Heart right ventricle (tissue), 16 donors: ENCODE measurements at places on chromosomes 3 and 15. TPM values are rescaled to one million over a fixed set of nuclear protein-coding genes. Genes with fewer than 3 reads are reported as not detected.

GRCh38 chr15:38073178-38073946, 138.9 kb downstream of the TMCO5A start:
- peak; percentile 55 for DNase-seq

- DNase-seq = no peak
Observed at GRCh38 chr3:9944271-9944670, 7.9 kb downstream of the PRRT3 start.

- peak; percentile 40 for DNase-seq
Observed at GRCh38 chr3:194139071-194139813, 3.3 kb downstream of the HES1 start.

GRCh38 chr15:66369773-66370651, 13.5 kb upstream of the TIPIN start:
- no peak for DNase-seq

GRCh38 chr3:56747150-56747549, 54.6 kb downstream of the ARHGEF3 start:
- DNase-seq = no peak

DNA sequence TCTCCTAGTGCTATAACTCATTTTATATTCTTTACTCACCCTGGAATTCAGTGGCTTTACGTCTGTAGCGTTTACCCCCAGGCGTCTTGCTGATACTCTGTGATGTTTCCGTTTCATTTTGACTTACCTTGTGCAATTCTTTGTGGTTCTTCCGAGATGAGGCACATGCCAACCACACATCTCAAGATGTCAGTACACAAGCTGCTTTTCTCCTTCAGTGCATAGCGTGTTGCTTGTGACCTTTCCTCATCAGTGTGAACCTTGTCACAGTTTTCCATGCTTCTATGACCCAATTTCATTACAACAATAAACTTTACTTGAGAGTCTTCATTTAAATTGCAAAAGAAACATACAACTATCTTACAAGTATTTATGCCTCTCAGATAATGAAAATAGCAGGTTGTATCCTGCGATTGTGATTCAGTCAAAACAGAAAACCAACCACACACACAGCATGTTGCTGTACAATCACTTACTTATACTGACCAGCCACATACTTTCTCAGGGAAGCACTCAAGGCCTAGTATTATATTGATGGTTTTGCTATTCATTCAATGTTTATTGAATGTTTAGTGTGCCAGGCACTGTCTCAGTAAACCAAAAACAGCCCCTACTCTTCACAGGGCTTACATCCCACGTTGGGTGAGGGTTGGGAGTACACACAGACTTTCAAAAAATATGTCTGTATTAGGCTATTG, 4.6 kb upstream of the TBL1XR1 start:
- no peak for DNase-seq

GRCh38 chr3:38878646-38879045, 62.6 kb upstream of the SCN10A start:
- no peak for DNase-seq

DNA sequence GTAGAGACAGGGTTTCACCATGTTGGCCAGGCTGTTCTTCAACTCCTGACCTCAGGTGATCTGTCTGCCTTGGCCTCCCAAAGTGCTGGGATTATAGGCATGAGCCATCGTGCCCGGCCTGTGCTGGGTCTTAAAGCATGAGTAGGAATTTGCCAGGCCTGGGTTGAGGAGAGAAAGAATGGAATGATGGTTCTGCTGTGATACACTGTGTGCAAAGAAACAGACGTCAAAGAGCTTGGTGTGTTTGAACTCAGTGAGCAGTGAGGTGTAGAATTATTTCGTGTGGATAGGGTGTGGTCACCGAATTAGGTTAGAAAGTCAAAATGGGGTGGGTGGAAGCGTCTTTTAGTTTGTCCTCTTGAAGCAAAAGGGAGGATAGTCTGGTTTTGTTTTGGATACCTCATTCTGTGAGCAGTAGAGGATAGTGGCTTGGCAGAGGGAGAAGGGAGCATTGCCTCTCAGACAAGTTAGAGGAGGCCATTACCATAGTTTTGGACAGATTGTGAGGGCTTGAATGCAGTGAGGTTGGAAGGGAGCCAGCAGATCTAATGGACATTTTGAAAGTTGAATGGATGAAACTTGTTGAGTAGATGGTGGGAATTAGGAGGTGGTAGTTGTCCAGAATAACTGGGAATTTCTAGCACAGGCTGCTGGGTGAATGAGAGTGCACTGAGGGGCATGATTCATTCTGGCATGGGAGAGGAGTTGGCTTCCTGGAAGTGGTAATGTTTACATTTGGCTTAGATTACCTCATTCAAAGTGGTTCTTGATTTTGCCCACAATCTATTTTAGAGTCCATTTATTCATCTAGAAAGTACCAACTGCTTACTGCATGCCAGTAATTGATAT, 27.2 kb downstream of the AKAP13 start:
- DNase-seq = no peak

GRCh38 chr3:129046037-129046731, 14.4 kb upstream of the GP9 start:
- DNase-seq = no peak

DNA sequence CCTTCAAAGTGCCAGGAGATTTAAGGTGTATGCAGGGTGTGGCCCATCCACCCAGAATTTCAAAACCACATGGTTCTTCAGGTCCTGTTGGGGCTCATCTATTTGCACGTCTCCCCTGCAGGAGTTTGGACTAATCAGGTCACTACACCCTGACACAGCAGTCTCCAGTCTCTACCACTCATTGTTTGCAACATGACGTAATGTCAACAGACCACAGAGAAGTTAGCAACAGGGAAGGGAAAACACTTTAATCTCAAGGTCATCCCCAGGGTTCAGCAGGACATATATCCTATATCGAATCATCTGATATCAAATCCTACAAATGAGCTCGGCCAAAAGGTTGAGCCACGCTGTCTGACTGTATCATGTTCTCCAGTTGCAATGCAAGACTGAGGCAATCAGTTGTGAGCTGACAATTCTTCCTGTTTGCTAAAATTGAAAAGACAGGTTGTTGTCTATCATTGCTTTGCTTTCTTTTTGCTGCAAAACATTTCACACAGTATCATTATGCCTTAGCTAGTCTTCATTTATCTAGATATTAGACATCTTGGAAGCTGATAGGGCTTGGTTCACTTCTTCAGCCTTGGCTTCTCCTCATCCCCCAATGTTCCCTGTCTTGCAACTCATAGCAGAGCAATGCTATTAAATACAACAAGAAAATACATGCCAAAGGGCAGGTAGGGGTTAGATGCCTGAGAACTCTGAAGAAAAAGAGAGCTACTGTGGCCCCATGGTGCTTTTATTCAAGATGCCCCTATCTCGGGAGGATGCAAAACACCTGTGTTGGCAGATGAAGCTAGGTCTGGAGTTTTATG, 13.4 kb upstream of the LEKR1 start:
- no peak for DNase-seq

DNA sequence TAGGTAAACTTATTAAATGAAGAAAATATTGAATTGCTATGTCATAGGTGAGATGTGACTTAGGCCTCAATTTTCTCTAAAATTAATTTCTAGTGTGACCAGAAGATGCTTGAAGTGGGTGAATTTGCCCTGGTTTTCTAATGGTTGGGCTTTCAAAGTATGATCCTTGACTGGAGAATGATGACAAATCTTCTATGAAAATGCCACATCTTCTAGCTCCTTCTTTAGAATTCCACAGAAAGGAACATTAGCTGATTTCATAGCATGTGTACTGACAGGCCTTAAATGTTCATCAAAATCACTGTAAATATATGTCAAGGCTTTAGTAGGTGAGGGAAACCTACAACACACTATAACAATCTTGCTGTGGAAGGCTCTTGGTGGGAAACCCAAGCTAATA, 8.9 kb downstream of the ABI3BP start:
- DNase-seq = no peak

GRCh38 chr3:178010306-178010705, 525.9 kb upstream of the KCNMB2 start:
- DNase-seq = no peak

GRCh38 chr3:159734681-159735080, 254.0 kb upstream of the IL12A start:
- DNase-seq = no peak

- no peak for DNase-seq
Observed at GRCh38 chr15:29311696-29312095, 42.1 kb upstream of the NSMCE3 start.

- no peak for DNase-seq
Observed at GRCh38 chr3:124373524-124373923, 356.7 kb upstream of the UMPS start.

DNA sequence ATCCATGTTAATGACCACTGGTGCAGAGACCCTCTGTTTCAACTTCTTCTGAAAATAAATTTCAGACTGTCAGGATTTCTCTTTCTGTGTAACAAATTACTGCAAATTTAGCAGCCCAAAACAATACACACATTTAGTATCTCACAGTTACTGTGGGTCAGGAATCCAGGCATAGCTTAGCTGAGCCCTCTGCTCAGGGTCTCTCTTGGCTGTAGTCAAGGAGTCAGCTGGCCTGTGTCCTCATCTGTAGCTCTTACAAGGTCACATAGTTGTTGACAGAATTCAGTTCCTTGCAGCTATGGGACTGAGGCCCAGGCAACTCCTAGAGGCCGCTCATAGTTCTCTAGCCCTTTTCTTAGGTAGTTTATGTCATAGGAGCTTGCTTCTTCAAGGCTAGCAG, 51.9 kb downstream of the NKIRAS1 start:
- no peak for DNase-seq

DNA sequence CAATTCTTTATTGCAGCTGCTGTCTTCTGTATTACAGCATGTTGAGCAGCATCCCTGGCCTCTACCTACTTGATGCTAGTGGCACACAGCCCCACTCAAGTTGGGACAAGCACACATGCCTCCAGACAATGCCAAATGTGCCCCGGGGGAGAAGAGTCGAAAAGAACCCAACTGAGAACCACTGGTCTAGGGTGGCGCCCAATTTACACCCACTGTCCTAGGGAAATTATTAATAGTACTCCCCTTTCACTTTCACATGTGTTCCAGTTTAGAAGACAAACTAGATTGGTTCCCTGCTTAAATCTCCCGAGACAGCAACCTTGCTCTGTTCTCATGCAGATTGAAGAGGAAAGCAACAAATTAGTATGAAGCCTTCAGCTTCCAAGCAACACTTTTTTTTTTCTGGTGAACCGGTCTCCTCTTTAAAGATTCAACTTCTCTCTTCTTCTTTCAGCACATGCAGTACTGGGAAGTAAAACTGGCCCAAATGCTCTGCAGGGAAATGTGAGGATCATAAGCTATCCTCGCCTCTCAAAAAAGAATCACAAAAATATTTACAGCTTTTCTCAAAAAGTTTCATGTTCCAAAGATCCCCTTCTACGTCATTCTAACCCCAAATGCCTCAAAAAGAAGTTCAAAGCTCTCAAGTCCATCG, 823.9 kb upstream of the CFAP20DC start:
- DNase-seq = no peak

- no peak for DNase-seq
Observed at GRCh38 chr3:42756681-42757213, 16.3 kb downstream of the CCDC13 start.

GRCh38 chr3:49805367-49805782, 2.3 kb downstream of the INKA1 start:
- DNase-seq = peak; percentile 95

DNA sequence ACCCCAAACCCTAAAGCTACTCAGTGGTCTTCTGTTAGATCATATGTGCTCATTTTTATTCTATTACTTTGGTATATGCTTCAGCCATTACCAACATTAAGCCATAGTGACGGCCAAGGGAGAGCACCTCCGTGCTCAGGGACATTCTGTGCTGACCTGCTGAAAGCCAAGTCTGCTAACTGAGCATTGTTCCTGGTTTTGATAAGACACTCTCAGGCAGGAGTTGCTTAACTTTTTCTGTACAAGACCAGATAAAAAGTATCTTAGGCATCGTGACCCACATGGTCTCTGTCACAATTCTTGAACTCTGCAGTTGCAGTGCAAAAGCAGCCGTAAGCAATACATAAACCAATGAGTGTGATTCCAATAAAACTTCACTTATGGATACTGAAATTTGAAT, 100.6 kb downstream of the KLHL25 start:
- no peak for DNase-seq

DNA sequence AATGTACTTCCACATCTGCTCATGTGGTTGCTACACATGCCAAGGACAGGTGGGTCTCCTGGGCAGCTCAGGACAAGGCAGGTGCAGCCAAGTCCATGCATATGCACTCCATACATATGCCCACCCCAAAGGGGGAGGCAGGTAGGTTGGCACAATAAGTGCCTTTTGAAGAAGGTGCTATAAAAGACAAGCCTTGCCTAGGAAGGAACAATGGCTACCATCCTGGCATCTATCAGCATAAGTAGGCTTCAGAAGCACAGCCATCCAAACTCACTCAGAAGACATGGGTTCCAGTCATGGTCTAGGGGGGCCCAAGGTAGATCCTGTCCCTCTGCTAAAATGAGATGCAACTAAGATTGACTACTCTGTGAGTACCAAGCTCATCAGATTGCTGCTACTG, 34.6 kb downstream of the NBEAL2 start:
- no peak for DNase-seq

DNA sequence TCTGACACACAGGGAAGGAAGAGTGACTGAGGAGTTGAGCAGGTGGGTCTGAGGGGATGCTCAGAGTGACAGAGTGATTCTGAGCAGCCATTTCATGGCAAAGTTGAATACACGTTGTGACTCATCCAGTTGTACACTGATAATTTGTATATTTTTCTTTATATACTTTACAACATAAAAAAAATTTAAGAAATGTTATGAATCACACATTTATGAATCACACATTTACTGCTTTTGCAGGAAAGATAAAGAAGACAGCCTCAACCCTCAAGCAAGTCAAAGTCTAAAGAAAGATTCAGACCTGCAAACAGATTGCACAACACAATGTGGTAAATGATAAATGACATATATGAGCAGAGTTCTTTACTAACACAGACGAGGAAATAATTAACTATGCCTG, 21.0 kb upstream of the CHMP2B start:
- no peak for DNase-seq

DNA sequence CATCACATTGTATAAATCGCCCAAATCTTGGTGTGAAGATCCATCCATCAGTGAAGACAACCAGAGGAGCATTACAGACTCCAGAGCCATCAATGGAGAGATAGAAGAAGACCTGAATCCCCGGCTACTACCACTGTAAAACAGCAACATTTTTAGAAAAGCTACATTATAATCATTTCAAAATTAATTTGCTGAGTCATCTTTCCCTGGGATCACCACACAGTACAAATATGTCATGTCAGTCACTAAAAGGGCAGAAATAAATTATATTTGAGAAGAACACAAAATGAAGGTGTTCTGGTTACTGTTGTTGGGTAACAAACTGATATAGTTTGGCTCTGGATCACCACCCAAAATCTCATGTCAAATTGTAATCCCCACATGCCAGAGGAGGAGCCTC, 218.5 kb upstream of the STT3B start:
- DNase-seq = no peak

The LINGO1 gene
- polyA plus RNA-seq = 2.7 TPM

The SLC27A2 gene
- polyA plus RNA-seq = not detected

The TRAIP gene
- 0.96 TPM for polyA plus RNA-seq

The GPR62 gene
- 0.15 TPM for polyA plus RNA-seq

The PARP6 gene
- 28.5 TPM for polyA plus RNA-seq

The HACD2 gene
- polyA plus RNA-seq = 8.1 TPM

The SPSB4 gene
- polyA plus RNA-seq = 2.1 TPM

The PPP1R14D gene
- polyA plus RNA-seq = not detected

The ATP13A4 gene
- 0.01 TPM for polyA plus RNA-seq
